ENCODE measurements at places on chromosomes 2 and 18.

- no peaks in the 10 kb centered on the region for H3K27me3 ChIP-seq
- no peak overlapping the region for H3K27ac ChIP-seq
- H3K4me3 ChIP-seq: no peak overlapping the region
- no peaks in the 10 kb centered on the region for H3K4me1 ChIP-seq
- H3K36me3 ChIP-seq: no peaks in the 10 kb centered on the region
These were observed 453.4 kb upstream of the SLC14A2 start for GRCh38 chr18:45161850-45162249.

- H3K27me3 ChIP-seq: no peaks in the 10 kb centered on the region
- peaks cover 14% of the 10 kb centered on the region for H3K36me3 ChIP-seq
- peaks cover 9% of the 10 kb centered on the region for H3K4me1 ChIP-seq
- H3K27ac ChIP-seq: peak overlapping the region; percentile 31
These were observed 2.9 kb downstream of the FN1 start for GRCh38 chr2:215432759-215433594.

GRCh38 chr2:48812416-48812815 is 56.9 kb upstream of the LHCGR start:
- H3K36me3 ChIP-seq: no peaks in the 10 kb centered on the region
- H3K27ac ChIP-seq: no peak overlapping the region
- no peak overlapping the region for H3K4me3 ChIP-seq
- H3K4me1 ChIP-seq: no peaks in the 10 kb centered on the region

GRCh38 chr2:28645553-28645952 is 106.1 kb upstream of the PPP1CB start:
- H3K4me3 ChIP-seq: no peak overlapping the region
- H3K27me3 ChIP-seq: no peaks in the 10 kb centered on the region
- H3K27ac ChIP-seq: no peak overlapping the region
- H3K36me3 ChIP-seq: no peaks in the 10 kb centered on the region
- no peak for DNase-seq
- H3K4me1 ChIP-seq: peaks cover 17% of the 10 kb centered on the region

- no peak for DNase-seq
- peaks cover 7% of the 10 kb centered on the region for H3K36me3 ChIP-seq
- no peak overlapping the region for H3K27ac ChIP-seq
- H3K4me1 ChIP-seq: no peaks in the 10 kb centered on the region
- H3K4me3 ChIP-seq: no peak overlapping the region
These were observed 98.4 kb downstream of the EHBP1 start for GRCh38 chr2:62803961-62804360.

GRCh38 chr2:240909216-240909974 is 3.3 kb downstream of the CROCC2 start:
- no peaks in the 10 kb centered on the region for H3K36me3 ChIP-seq
- no peak overlapping the region for H3K4me3 ChIP-seq
- H3K4me1 ChIP-seq: no peaks in the 10 kb centered on the region

GRCh38 chr2:42249887-42250286 is 80.7 kb downstream of the EML4 start:
- H3K27me3 ChIP-seq: no peaks in the 10 kb centered on the region
- no peak overlapping the region for H3K4me3 ChIP-seq
- no peak overlapping the region for H3K27ac ChIP-seq
- H3K4me1 ChIP-seq: no peaks in the 10 kb centered on the region
- DNase-seq: no peak
- peaks cover 2% of the 10 kb centered on the region for H3K36me3 ChIP-seq

GRCh38 chr2:240289701-240290431 is 145.6 kb upstream of the GPC1 start:
- H3K4me1 ChIP-seq: no peaks in the 10 kb centered on the region
- no peaks in the 10 kb centered on the region for H3K36me3 ChIP-seq
- H3K27me3 ChIP-seq: no peaks in the 10 kb centered on the region
- no peak for DNase-seq

DNA sequence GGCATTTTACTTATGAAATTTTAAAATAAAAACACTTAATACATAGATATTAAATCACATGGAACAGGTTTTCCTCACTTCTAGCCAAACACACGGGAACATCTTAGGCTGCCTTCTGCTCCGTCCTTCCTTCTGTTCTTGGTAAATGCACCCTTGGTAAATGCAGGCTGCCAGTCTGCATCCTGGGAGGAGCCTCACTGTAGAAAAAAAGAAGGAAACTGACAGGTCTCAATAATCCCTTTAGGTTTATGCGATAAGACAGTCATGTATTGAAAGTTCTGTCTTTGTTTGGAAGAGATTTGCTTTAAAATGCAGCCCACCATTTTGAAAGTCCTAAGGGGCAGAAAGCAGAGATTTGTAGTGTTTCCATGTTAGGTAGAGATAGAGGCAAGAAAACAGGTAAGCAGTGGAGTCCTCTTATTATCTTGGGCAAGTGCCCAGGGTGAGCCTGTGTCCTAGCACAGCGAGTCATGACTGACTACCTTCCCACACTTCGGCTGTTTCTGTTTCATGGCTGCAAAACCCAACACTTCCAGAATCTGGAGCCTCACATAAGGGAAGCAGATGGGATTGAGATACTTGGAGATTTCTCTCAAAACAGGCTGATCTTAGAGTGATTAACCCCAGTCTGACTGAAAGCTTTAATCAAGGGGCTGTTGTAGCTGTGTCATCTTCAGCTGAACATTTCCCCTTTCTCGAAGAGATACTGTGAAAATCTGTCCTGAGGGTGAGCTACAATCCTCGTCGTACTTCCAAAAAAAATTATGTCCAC is 131.4 kb upstream of the MAP3K20 start:
- no peaks in the 10 kb centered on the region for H3K4me1 ChIP-seq
- H3K27ac ChIP-seq: no peak overlapping the region
- no peak for DNase-seq
- H3K36me3 ChIP-seq: no peaks in the 10 kb centered on the region
- no peak overlapping the region for H3K4me3 ChIP-seq

- H3K4me3 ChIP-seq: no peak overlapping the region
- no peaks in the 10 kb centered on the region for H3K27me3 ChIP-seq
- H3K36me3 ChIP-seq: no peaks in the 10 kb centered on the region
- DNase-seq: no peak
These were observed 90.6 kb downstream of the TWIST2 start for GRCh38 chr2:238938401-238939055.

DNA sequence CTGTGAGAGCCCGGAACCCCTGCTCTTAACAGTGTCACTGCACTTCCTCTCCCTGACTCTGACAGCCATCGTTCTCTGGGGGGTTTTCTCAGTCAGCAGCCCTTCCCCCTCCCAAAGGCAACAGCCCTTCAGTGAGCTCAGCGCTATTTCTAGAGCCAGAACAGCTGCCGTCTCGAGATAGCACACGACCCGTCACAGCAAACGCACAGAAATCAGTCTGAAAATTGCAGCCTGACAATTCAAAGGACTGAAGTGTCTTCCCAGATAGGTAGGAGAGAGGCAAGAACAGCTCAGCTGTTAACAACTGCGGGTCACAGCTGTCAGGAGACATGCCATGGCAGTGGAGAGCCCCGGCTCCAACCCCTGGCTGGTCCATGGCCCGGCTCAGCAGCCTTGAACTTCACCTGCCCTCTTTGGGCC is 45.4 kb downstream of the ST8SIA5 start:
- no peaks in the 10 kb centered on the region for H3K27me3 ChIP-seq
- no peak overlapping the region for H3K27ac ChIP-seq
- H3K4me3 ChIP-seq: no peak overlapping the region
- DNase-seq: no peak
- H3K36me3 ChIP-seq: no peaks in the 10 kb centered on the region

- no peaks in the 10 kb centered on the region for H3K27me3 ChIP-seq
- H3K4me3 ChIP-seq: no peak overlapping the region
- DNase-seq: no peak
- H3K36me3 ChIP-seq: peaks cover 6% of the 10 kb centered on the region
- no peak overlapping the region for H3K27ac ChIP-seq
These were observed 136.8 kb downstream of the WDSUB1 start for GRCh38 chr2:159149747-159150146.

DNA sequence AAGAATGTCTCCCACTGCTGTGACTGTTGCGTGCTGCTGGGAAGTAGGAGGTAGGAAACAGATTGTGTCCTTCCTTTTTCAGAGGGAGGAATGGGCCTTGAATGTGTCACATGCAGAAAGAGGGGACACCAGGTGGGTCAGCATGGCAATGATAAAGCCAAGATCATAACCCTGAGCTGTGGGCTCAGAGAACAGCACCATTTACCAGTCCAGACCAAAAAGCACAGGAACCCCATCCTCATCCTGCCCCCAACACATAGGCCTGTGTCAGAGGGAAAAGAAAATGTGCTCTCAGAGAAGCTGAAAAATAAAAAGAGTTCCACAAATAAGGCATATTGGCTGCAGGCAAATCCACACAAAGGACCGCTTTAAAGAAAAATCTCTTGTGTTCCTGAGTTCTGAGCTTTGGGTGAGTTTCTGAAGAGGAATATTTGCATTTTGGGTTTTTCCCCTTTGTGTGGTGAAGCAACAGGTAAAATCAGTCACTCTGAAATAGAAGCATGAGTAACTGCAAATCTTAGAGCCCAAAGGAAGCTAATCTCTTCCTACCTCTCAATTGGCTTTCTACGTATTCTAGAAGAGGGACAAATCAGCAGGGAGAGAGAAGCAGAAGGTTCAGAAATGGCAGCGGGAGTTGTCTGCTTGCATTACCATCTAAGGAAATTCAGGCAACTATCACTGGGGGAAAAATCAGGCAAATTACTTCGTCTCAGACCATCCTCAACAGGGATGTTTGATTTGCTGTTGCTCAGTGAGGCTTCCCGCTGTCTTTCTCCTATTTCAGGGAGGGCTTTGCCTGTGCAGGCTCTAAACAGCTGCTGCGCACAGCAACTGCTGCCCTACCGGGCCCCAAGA is 106.8 kb downstream of the BCL11A start:
- no peak for DNase-seq
- H3K36me3 ChIP-seq: no peaks in the 10 kb centered on the region
- no peak overlapping the region for H3K4me3 ChIP-seq
- H3K27me3 ChIP-seq: no peaks in the 10 kb centered on the region
- H3K27ac ChIP-seq: no peak overlapping the region

- DNase-seq: peak; percentile 86
- H3K36me3 ChIP-seq: peaks cover 7% of the 10 kb centered on the region
- no peak overlapping the region for H3K4me3 ChIP-seq
- no peaks in the 10 kb centered on the region for H3K27me3 ChIP-seq
- peaks cover 15% of the 10 kb centered on the region for H3K4me1 ChIP-seq
These were observed 14.4 kb downstream of the CTIF start for GRCh38 chr18:48553236-48553635.

DNA sequence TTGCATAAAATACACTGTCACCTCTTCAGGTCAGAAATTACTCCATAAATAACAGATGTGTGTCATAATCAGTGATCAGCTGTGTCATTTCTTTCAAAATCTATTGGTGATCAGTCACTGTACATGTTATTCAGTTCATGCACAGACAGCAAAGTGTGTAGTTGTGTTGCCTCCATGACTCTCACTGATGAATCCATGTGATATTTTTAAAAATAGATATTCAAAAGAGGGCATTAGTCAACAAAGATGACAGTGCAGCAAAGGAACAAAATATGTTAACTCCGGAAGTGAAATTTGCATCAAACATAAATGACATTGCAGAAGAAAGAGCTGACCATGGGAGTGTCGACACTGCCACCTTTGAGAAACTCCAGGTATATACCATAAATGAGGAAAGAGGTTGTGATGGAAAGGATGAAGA is 17.1 kb upstream of the MCM6 start:
- H3K4me3 ChIP-seq: no peak overlapping the region
- no peaks in the 10 kb centered on the region for H3K4me1 ChIP-seq
- no peaks in the 10 kb centered on the region for H3K27me3 ChIP-seq
- no peaks in the 10 kb centered on the region for H3K36me3 ChIP-seq
- no peak for DNase-seq
- H3K27ac ChIP-seq: no peak overlapping the region

DNA sequence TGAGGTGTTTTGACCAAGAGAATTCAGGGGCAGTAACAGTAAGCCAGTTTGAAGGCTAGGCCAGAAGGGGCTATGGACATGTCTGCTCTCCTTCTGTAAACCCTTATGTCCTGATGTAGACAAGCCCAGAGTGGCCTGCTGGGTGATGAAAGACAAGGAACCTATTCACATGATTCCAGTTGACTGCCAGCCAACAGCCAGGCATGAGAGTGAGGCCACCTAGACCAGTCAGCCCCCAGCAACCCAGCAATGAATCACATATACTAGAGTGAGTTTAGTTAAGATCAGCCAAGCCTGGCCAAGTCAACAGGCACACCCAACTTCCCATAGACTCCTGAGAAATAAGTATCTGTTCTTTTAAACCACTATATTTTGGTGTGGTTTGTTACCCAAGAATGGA is 1889.7 kb upstream of the CELF4 start:
- H3K36me3 ChIP-seq: no peaks in the 10 kb centered on the region
- H3K27me3 ChIP-seq: no peaks in the 10 kb centered on the region
- no peak for DNase-seq
- peaks cover 3% of the 10 kb centered on the region for H3K4me1 ChIP-seq

DNA sequence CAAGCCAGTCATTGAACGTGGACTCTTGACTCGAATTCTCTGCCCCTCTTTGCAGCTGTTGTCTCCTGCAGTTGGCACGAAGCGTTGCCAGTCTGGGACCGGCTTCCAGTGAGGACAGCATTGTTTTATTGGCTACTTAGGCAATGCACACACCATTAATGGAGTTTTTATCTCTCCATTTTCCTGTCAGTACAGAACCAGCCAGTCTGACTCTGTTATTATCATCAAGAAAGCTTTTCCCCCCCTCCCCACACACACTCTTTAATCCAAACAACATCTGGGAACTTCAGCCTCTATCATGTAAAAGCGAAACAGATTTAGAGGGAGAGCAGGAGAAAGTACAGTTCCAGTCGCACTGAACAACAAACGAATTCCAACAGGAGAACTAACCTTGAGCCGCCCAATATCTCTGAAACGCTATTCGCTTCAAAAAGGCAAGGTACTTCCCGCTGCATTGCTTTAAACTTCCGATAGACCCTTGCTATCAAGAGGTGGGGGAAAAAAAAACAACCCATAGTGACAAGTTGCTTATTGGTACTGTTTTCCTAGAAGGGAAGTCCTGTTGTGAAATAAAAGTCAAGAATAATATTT is 38.2 kb downstream of the ACVR1 start:
- no peak for DNase-seq
- peaks cover 19% of the 10 kb centered on the region for H3K4me1 ChIP-seq

- H3K4me1 ChIP-seq: peaks cover 3% of the 10 kb centered on the region
- no peaks in the 10 kb centered on the region for H3K27me3 ChIP-seq
- H3K36me3 ChIP-seq: no peaks in the 10 kb centered on the region
- H3K4me3 ChIP-seq: no peak overlapping the region
These were observed 57.3 kb upstream of the ALPP start for GRCh38 chr2:232321156-232321816.

- no peaks in the 10 kb centered on the region for H3K4me1 ChIP-seq
- DNase-seq: no peak
- H3K4me3 ChIP-seq: no peak overlapping the region
- no peak overlapping the region for H3K27ac ChIP-seq
- H3K27me3 ChIP-seq: no peaks in the 10 kb centered on the region
- no peaks in the 10 kb centered on the region for H3K36me3 ChIP-seq
These were observed 339.2 kb downstream of the ARHGAP15 start for GRCh38 chr2:143468341-143468888.
